ENCODE measurements at places on chromosomes 12 and 14. TPM values are rescaled to one million over a fixed set of nuclear protein-coding genes. Genes with fewer than 3 reads are reported as not detected.

DNA sequence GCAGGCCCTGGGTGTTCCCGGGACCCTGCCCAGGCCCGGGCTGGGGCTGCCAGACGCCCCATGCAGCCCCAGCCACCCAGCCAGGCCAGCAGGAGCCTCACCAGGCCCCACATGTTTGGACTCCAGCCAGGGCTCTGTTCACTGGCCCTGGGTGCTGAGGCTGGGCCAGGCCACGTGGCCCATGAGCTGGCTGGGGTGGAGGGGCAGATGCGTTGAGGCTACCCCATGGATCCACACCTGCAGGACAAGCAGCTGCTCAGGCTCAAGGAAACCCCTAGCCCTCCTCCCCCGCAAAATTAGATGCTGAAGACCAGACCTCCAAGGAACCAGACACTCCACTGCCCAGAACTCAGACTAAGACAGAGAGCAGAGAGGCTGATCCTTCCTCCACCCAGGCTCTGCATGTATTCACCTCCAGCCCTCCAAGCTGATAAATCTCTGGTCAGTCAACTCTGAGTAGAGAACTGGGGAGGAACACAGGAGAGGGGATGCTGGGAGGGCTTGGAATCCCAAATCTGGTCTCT, 1.6 kb downstream of the CDH24 start:
- no peak for DNase-seq

DNA sequence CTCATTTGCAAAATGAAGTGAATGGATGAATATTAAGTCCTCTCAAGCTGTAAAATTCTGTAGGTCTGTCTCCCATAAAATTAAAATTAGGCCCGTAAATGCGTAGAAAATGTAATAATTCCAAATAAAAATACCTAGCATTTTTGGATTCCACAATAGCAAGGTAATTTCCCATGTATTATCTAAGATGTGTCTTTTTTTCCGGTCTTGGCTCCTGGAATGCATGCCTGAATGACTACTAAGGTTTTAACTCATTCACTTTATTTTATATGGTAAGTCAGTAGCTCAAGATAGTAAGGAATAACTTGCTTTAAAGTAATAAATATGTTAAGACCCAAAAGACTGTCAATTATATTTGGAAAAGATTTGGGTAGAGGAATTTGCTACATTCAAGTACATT, 11.1 kb downstream of the TXNRD1 start:
- no peak for DNase-seq

- no peak for DNase-seq
Observed at GRCh38 chr14:94009767-94010166, 12.7 kb downstream of the CCDC197 start.

PDE3A gene
- 2.8 TPM for total RNA-seq

SLC39A5 gene
- total RNA-seq = not detected

TAS2R31 gene
- total RNA-seq = 3.4 TPM

TEAD4 gene
- total RNA-seq = not detected

POU6F1 gene
- total RNA-seq = 22.5 TPM
